ENCODE measurements at places on chromosomes 1 and 21.

GRCh38 chr1:212290608-212291007, 5.4 kb downstream of the PPP2R5A start:
- no peak for DNase-seq

GRCh38 chr1:201448990-201449389, 20.0 kb downstream of the PHLDA3 start:
- no peak for DNase-seq

DNA sequence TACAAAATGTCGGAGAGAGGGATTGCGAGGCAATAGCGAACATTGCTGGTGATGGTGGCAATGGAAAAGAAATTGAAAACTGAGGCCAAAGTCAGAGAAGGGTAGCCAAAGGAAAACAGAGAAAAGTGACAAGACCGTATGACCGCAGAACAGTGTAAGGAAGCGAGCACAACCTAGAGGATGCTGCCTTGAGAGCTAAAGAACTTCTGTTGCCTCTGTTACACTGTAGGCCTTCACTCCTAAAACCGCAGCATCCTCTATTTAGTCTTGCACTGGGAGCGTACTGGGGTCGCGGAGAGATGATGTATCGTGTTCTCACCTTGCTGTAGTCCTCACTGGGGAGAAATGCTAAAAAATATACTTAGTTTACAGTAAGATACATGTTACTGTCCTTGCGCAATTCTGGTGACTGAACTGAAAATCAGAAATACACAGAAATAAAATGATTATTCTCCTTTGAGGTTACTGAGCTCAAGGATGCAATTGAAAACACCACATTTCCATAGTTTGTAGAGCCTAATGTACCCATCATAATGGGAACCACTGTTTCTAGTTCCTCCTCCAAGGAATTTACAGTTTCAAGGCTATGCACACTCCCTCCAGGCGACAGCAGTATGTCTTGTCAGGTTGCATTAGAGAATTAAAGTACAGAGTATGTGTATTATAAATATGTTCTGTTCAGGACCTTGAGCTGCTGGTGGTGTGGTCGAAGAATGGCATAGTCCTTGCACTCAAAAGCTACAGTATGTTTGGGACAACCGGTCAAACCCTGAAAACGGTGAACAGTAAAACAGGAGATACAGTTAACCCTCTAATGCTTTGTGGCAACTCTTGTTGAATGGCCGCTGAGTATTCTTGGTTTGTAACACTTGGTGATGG, 1.3 kb downstream of the NEK7 start:
- no peak for DNase-seq

GRCh38 chr1:39507230-39507928, 15.9 kb downstream of the BMP8A start:
- DNase-seq: no peak

DNA sequence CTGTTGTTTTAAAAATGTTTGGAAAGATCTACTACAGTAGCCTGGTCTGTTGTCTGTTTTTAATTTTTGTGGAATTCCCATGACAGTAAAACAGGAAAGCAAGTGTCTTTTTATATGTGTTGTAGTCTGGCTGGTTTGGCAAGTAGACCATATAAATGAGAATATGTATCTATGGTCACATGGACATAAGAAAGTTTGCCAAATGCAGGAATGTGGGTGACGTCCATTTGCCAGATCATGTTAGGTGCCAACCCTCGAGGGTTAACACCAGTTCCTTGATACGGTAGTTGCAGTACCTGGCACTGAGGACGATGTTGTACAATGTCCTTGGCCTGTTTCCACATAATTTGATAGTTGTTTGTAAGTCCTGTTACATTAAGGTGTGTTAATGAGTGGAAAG, 6.2 kb downstream of the DAP3 start:
- DNase-seq: no peak

GRCh38 chr1:236065509-236066005, 667 bp upstream of the NID1 start:
- DNase-seq: no peak

- DNase-seq: no peak
These were observed 43.3 kb downstream of the LRRC53 start for GRCh38 chr1:74468982-74469603.

- DNase-seq: no peak
These were observed 30.7 kb downstream of the GNG12 start for GRCh38 chr1:67802565-67802964.

All from GM04504 (cell line).